ENCODE measurements at places on chromosomes 3 and 15.
A peak's percentile ranks its signal among the peaks of the same experiment; 100 is the strongest.

GRCh38 chr3:52890735-52891134 lies 6.6 kb downstream of the STIMATE start:
- peak; percentile 16 for DNase-seq

DNA sequence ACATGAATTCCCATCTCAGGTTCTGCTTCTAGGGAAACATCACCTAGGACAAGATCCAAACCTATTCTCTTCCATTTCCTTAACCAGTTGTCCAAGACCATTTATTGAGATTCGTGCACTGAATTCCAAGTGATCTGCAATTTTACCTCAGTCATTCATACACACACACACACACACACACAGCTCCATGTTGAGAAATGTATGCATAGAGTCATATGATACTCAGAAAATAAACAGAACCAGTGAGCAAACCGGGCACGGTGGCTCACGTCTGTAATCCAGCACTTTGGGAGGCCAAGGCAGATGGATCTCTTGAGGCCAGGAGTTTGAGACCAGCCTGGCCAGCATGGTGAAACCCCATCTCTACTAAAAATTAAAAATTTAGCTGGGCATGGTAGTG lies 6.1 kb upstream of the KPNA1 start:
- no peak for DNase-seq

DNA sequence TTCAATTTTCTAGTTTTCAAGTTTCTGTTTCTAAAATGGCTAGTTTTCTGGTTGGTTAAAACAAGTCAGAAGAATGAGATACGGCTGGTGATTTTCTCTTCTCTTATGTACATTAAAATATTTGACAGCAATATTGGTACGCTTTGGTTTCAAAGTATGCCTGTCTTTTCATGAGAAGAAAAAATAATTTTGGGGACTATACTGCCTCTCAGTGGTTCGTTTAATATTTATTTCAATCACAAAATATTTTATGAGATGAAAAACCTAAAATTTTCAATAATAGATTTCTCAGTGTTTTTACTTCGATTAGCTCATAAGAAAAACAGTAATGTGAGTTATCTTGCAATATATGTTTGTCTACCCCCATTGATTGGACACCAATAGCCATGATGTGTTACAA lies 72.8 kb upstream of the AADACL2 start:
- DNase-seq, result no peak

DNA sequence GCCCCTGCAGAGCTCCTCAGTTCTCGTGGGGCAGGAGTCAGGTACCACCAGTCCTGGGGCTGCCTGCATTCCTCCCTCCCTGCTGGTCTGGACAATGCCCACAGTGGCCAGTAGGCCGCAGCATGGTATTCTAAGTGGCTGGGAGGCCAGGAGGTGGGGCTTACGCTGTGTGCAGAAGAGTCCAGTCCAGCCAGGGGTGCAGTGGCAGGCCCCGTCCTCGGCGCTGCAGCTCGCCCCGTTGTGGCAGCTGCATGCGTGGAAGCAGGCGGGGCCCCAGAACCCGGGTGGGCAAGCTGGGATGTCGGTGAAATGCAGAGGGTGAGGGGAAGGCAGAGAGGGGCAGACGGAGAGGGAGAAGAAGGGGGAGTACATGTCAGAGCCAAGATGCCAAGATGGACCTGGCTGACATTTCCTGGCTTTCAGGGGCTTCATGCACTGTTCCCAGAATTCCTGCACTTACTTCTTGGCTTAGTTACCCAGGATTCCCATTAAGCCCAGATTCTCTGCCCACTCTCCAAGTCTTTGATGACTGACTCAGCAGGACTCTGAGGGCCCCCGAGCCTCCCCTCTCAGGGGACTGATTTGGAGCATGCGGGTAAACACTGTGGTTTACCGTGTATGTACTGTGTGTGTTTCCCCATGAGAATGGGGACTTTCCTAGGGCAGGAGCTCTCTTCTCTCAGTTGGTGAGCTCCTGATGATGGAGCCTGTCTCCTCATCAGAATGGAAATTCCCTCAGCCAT lies 47.5 kb downstream of the RAB11A start:
- DNase-seq, result peak; percentile 72

DNA sequence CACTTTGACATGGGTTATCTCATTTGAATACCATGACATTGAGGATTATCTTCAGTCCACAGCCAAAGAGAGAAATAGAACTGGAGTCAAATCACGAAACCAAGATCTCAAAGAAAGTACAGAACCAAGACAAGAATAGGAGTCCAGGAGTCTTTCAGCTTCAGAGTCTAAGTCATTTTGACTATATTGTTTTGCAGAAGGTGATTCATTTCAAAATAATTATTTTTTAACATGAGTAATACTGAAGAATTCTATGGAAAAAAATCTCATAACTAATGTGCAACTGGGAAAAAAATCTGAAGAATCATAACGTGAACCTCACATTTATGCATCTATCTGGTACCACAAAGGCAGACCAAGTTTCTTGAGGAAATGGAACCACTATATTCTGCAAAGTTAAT lies 60.3 kb downstream of the UBE3A start:
- no peak for DNase-seq

DNA sequence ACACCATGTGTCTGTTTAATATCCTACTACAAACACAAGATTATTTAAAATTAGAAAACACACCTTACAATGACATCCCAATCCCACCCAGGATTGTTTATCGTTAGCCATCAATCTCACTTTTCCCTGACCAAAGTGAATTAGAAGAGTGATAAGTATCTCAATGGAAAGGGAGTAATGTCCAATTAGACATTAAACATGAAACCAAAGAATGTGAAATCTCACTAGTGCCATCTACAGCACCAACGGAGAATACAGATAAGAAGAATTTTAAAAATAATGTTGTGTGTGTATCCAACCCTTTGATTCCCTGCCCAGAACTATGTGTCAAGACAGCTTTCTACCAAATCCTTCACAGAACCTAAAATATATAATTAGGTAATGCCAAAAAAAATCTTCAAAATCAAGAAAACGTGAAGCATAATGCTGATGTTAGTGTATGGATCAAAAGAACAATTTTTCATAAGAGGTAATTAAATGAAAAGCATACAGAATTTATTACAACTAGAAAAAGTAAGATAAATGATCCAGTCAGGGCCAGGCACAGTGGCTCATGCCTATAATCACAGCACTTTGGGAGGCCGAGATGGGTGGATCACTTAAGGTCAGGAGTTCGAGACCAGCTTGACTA lies 64.2 kb downstream of the SCAPER start:
- no peak for DNase-seq

GRCh38 chr3:194277786-194278130 lies 73.4 kb downstream of the CPN2 start:
- no peak for DNase-seq

- DNase-seq, result no peak
Measured at GRCh38 chr3:170307671-170308405, 49.7 kb upstream of the SKIL start.

- no peak for DNase-seq
Measured at GRCh38 chr3:45915518-45916231, 27.6 kb upstream of the CXCR6 start.

DNA sequence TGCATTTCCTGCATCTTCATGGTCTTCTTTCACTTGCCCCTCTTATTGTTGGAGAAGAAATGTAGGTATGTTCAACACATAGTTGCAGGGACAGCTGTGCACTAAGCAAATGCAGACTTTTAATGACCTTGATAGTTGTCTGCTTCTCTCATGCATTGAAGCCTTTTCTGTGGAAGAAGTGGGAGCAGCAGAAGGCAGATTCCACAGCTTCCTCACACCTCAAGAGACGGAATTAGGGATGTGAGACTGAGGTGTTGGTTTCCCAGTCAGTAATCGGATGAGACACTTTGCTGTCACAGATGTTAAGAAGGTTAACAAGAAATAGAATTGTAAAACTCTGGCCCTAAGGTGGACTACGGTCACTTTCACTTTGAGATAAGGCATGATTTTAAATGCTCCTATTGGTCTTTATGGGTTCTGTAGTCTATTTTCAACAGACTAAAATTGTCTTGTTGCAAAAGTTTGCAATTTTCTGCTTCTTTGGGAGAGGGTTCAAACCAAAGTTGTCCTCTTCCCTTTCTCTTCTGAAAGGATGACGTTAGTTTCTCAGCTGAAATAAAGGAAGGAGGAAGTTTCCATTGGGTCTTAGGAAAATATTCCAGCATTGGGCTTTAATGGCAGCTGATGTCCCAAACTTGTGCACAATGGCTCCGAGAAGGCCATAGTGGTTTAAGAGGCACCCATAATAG lies 117.4 kb downstream of the LPP start:
- no peak for DNase-seq

GRCh38 chr3:152737021-152737908 lies 97.7 kb upstream of the P2RY1 start:
- DNase-seq, result no peak

DNA sequence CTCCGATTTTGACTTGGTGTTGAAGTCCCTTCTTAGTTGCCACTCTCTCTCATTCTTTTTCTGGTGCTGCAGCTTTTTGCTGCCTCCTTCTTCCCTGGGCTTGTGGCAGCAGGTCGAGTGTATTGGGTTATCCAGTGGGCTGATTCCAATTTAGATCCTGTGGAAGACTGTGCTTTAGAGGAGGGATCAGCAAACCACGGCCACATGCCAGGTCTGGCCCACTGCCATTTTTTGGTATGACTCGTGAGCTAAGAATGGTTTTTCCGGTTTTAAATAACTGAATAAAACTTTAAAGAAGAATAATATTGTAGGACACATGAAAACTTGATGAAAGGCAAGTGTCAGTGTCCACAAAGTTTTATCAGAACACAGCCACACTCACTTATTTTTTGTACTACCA lies 330.5 kb downstream of the ROBO2 start:
- DNase-seq, result no peak

DNA sequence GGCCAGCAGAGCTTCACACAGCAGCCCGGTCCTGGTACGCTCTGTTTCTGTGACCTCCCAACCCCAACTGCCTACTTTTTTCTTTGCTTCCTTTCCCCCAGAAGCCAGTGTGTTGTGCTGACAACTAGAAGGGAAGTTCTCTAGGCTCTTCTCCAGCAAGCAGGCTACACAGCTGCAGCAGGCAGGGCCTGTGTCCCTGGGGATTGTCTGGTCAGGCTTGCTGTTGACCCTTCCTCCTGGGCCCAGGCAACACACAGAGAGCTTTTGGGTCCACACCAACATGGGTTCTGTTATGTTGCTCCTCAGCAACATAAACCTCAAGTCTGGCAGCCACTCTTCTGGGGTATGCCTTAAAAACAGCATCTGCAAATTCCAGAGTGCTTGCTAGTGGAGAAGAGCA lies 36.2 kb upstream of the TSPAN3 start:
- DNase-seq, result no peak

DNA sequence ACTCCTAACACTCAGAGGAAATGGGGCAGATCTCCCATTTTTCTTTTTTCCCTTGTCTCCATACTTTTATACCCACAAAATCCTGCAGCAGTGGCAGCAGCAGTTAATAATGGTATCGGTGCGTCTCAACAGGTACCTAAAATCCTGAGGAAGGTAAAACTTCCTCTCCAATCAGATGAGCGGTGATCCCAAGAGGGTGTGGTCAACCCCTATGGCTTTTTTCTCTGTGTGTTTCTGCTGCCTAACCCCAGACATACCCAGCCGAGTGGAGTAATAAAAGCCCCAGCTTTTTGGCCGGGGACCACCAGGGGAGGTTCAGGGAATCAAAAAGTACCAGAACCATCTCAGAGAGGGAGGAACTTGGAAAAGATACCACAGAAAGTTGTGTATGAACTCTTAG lies 9.1 kb downstream of the GK5 start:
- no peak for DNase-seq

GRCh38 chr3:197368330-197368729 lies 69.9 kb upstream of the DLG1 start:
- DNase-seq, result no peak

DNA sequence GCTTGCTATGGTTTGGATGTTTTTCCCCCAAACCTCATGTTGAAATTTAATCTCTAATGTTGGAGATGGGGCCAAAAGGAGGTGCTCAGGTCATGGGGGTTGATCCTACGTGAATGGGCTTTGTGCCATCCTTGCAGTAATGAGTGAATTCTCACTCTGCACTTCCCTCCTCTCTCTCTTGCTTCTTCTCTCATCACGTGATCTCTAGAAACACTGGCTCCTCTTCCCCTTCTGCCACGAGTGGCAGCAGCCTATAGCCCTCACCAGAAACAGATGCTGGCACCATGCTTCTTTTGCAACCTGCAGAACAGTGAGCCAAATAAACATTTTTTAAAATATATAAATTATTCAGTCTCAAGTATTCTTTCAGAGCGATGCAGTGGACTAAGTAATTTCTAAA lies 13.3 kb upstream of the PLSCR1 start:
- no peak for DNase-seq

DNA sequence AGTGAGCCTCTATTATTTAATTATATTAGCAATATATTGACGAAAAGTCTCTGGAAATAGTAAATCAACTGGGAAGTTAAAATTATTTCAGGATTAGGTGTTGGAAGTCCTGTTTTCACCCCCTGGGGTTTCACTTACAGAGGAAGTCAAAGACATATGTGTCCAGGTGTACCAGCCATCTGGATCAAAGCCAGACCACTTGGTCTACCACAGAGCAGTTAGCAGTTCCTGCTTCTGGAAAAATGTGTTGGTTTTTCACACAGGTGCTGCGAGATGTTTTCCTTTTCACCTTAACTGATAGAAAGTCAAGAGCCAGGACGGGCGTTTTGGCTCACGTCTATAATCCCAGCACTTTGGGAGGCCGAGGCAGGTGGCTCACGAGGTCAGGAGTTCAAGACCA lies 13.1 kb downstream of the MME start:
- DNase-seq, result no peak

GRCh38 chr15:41105348-41106334 lies 10.4 kb downstream of the INO80 start:
- no peak for DNase-seq

- DNase-seq, result no peak
Measured at GRCh38 chr3:169199283-169199682, 464.2 kb downstream of the MECOM start.

DNA sequence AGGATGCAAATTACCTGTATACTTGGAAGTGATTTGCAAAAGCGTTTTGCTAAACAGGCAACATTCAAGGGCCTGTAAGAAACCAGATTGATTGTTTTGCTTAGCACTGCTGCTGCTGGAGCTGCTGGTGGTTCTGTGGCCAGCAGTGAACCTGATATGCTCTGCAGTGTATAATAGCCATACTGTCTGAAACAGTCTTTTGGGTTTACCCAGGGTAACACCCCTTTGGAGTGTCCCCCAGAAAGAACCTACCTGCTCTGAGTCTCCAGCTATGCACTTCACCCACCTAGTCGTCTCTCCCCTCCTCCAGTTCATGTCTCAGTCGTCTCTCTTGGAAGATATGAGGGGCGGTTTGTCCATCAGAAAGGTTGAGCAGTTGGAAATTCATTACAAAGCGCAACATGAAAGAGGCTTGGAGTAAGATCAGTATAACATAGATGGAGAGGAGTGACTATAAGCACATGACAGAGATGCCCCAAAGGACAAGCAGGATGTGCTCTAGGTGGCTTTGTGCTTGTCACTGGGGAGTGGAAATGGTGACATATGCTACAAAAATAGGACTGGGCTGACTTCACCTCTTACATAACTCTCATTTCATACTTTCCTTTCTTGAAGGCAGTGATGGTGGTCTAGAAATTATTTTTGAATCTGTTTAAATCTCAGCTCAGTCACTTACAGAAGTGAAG lies 3.8 kb downstream of the MKRN2 start:
- DNase-seq, result no peak

- DNase-seq, result peak; percentile 79
Measured at GRCh38 chr3:47961815-47962606, 54.2 kb downstream of the MAP4 start.

GRCh38 chr3:133394561-133395311 lies 5.1 kb upstream of the BFSP2 start:
- no peak for DNase-seq

GRCh38 chr15:63514531-63514943 lies 10.1 kb downstream of the USP3 start:
- no peak for DNase-seq

All from T-helper 2 cell (primary cell).